AG08395 (cell line): ENCODE measurements at places on chromosomes 12 and 14.
A peak's percentile ranks its signal among the peaks of the same experiment; 100 is the strongest.

DNA sequence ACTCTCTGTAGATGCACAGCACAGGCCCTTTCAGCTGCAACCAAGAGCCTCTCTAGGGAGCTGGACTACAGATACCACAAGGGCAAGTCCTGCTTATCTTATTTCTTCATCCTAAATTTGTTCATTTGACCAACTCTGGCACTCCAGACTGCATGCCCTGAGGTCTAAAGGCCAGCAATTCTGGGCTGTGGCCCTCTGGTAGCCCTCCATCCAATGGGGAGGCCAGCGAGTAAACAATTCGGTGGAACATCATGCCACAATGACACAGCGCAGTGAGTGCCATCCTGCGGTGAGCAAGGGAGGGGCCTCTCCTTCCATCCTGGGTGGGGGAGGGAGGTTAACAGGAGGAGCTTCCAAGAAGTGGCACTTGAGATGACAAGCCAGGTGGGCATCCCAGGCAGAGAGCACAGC is 652 bp upstream of the SELPLG start:
- no peak for DNase-seq

DNA sequence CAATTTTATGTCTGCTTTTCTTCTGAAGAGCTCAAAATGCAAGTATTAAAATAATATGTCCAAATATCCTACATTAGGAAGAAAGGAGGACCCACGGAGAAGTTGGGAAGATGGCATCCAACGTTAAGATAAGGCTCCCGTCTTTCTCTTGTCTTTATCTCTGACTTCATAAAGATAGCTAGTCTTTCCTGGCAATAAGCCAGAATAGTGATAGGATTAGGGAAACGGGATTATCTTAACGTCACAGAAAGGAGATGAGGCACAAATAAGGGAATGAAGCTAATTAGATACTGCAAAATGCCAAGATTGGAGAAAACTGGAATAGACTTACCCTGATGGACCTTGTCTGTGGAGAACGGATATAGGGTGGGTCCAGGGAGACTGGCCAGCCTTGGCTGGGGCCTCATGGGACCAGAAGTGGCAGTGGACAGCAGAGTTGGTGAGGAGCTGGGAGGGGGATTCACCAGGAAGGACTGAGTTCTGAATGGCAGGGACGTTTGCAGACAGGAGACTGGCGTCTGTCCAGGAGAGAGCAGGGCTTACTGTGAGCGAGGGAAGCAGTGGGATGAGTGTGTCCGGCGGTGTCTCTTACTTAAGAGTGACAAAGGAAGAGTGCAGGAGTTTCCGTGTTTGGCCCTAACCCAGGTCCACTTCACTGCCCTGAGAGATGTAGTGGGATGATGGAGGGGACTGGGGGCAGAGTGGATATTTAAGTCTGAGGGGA is 119.9 kb downstream of the CACNA1C start:
- DNase-seq = no peak

- DNase-seq = no peak
Measured at GRCh38 chr12:103547376-103547775, 39.7 kb upstream of the STAB2 start.

GRCh38 chr12:65937161-65937641 is 112.9 kb downstream of the HMGA2 start:
- peak; percentile 31 for DNase-seq

- DNase-seq = no peak
Measured at GRCh38 chr12:78963439-78964227, 99.1 kb downstream of the SYT1 start.

DNA sequence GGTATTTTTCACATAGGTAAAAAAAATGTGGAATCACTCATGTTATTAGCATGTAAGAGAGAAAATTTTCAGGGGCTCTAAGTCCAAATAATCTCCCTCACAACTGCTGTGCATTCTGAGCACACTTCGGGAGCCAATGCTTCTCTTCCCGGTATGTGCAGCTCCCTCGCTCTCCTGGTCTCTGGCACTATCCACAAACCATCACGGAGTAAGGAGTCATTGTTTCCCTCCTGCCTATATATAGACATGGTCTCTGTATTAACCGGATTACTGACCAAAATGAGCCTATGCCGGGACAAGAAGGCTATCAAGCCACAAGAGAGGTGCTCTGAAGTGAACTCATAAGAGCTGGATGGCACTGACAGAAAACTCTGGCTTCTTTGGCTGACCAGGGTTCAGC is 13.4 kb downstream of the HECTD4 start:
- no peak for DNase-seq

DNA sequence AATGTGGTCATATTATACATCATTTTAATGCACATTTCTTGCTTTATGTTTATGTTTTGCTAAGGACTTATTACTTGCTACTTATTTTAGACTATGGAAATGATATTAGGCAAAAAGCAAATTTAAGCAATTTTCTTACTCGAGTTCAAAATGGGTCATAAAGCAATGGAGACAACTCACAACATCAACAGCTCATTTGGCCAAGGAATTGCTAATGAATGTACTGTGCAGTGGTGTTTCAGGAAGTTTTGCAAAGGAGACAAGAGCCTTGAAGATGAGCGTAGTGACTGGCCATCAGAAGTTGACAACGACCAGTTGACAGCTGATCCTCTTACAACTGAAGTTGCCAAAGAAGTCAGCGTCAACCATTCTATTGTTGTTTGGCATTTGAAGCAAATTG is 831.8 kb upstream of the SEL1L start:
- DNase-seq = no peak

DNA sequence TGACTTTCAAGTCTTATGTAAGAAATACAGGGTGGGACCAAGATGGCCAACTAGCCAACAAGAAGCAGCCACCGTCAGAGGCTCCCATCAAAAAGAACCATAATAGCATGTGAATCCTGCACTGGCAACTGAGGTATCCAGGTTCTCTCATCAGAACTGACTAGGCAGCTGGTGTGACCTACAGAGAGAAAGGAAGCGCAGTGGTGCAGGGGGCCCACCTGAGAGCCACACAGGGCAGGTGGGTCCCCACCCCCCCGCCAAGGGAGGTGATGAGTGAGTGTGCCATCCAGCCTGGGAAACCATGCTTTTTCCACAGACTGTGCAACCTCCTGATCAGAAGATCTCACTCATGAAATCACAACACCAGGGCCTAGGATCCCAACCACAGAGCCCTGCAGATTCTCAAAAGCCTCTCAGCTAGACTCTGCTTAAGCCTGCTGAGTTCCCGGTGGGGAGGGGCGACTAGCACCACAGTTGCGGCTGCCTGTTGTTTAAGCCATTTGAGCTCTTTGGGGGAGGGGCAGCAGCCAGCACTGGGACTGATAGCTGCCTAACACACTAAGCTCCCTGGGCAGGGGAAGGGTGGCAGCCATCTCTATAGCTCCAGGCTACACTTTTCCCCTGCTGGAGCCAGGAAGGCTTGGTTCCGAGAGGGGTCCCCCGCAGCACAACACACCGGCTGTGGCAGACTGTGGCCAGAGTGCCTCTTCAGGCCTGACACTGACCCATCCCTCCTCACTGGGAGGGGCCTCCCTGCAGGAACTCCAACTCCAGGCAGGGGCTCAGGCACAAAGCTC is 75.3 kb downstream of the GARIN6 start:
- DNase-seq = no peak

DNA sequence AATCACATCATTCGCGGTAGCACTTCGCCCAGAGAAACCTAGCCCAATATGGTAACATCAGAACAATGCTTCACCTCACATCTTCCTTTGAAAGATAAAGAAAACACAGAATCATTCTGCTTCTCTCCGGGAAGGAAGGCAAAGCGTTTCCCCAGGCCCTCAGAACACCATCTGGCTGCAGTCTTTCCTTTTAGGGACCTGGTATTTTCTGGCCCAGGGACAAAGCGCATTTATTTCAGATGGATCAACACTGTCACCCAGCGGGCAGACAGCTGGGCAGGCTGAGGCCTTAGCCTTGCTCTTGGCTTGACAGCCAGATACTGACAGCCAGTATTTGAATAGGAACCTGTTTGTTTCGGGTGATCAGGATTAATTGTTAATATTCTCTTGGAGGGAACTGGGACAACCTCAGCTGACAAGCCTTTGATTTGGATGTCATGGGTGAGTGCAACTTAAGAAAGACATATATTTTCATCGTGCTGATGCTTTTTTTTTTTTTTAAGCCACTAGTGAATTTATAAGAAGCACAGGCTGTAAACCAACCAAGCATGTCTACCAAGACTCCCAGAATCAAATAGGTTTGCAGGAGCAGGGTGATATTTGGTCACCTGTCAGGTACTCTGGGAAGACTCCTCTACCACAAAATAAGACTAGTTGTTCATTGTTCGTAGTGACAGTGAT is 118.9 kb downstream of the VEZT start:
- peak; percentile 86 for DNase-seq

GRCh38 chr14:75232597-75232996 is 46.0 kb upstream of the FOS start:
- DNase-seq = no peak

- no peak for DNase-seq
Measured at GRCh38 chr12:52262286-52262685, 12.2 kb upstream of the KRT86 start.

DNA sequence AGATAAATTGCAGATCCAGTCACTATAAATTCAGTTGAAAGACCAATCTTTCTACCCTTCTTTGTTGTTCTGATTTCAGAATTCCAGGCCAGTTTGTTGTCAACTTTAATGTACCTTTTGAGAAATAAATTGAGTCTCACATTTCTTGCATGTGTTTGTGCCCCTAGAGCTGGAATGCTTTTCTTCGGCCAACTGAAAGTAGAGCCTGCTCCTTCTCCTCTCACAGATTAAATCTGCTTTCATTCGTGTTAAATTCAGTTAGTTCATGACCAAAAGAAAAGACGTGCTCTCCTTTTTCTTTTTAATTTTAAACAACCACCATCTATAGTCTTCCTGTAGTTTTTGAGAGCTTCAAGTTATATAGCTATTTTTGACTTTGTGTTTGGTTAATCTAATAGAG is 22.9 kb downstream of the SOCS2 start:
- DNase-seq = no peak

- DNase-seq = no peak
Measured at GRCh38 chr12:115609347-115609746, 668.1 kb downstream of the MED13L start.

- no peak for DNase-seq
Measured at GRCh38 chr12:69595689-69596088, 10.4 kb downstream of the CCT2 start.

- no peak for DNase-seq
Measured at GRCh38 chr12:31897781-31898503, 61.3 kb upstream of the RESF1 start.

DNA sequence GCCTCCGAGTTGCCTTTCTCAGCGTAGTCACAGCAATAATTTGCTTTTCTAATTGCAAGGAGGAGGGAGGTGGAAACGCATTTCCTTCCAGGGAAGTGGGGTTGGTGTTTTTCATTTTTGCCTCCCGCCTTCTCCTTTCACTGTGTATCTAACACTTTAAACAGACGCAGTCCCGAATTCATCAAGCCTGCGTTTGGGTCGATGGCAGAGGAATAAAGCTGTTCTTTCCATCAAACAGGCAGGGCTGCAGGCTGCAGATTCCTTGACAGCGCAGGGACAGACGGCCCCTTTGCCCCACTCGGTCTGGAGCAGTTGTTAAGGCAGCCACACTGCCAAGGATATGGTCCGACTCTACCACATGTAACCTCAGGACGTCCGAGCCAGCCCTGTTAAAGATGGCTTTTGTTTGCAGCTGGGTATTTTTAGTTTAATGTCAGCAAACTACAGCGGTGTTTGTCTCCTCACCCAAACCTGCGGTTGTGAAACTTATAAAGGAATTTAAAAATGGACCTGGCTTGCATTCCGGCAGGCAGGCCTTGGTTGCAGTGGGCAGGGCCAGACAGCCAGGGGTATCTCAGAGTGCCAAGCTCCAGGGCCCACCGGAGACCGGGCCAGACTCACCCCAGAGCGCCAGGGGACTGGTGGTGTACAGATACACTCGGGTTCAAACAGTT is 2.1 kb downstream of the CHST11 start:
- peak; percentile 37 for DNase-seq

GRCh38 chr12:121750507-121750955 is 38.0 kb downstream of the TMEM120B start:
- no peak for DNase-seq

- DNase-seq = no peak
Measured at GRCh38 chr12:6818645-6819044, 3.0 kb upstream of the GPR162 start.

DNA sequence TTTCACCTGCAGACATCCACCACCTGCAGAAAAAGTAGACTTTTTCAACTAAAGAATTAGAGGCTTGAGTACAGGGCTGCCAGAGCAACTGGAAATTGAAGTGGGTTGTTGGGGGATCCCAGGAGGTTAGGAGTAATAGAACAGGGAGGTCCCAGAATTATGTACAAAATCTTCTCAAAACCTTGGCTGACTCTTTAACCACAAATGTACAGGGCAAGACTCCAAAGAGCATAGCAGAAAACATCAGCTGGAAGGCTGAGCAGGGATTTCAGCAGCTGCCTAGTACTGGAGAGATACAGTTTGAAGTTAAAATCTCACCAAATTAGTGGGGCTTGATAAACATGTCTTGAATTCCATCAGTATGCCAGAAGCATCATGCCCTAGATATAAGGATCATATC is 191.6 kb downstream of the CRADD start:
- DNase-seq = peak; percentile 50

- no peak for DNase-seq
Measured at GRCh38 chr14:92982956-92983355, 60.0 kb downstream of the CHGA start.

DNA sequence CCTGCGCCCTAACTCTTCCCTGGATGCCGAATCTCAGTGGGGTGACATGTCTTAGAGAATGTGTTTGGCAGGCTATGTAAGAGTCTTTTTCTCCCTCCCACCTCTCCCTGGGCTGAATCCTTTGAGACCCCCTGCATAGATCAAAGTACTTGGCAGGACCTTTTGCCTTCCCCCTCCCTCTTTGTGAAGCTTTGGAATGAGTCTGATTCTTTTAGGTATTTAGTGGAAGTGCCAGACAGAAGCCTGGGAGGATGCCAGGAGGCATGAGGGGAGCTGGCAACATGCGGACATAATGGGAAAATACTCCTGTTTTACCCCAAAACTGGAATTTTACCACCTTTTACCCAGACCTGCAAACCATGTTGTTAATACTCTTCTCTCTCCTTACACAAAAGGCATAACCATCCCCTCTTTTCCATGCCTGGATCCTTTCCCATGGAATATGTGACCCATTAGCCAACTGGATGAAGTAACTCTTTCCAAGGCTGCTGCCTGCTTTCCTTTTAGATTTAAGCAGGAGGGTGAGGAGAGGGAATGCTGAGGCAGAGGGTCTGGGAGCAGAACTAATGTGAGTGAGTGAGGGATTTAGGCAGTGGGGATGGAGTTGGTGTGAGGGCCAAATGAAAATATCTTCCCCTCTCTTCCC is 41.7 kb downstream of the TTLL5 start:
- DNase-seq = peak; percentile 7

GRCh38 chr12:30025317-30025716 is 241.6 kb upstream of the TMTC1 start:
- no peak for DNase-seq

GRCh38 chr14:100449225-100449987 is 126.3 kb downstream of the SLC25A47 start:
- no peak for DNase-seq

- no peak for DNase-seq
Measured at GRCh38 chr14:56524971-56525677, 54.5 kb upstream of the TMEM260 start.

GRCh38 chr14:75543253-75543652 is 21.0 kb downstream of the BATF start:
- DNase-seq = no peak

GRCh38 chr12:25853316-25854095 is 105.0 kb upstream of the RASSF8 start:
- no peak for DNase-seq
